ENCODE measurements at places on chromosomes 13 and 19.

DNA sequence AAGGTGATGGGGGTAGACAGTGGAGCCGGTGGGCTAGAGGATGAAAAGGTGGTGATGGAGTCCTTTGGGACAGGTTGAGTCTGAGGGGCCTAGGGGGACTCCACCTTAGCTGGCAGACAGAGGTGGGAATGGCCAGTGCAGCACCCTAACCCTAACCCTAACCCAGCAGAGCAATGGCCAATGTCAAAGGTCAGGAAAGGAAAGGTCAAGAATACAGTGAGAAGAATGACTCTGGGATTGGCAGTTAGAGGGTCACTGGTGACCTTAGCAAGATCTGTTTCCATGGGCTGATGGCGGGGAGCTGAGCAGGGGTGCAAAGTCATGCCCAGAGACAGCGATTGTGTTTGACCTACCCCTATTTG is 16.6 kb downstream of the GNA15 start:
- DNase-seq: no peak

DNA sequence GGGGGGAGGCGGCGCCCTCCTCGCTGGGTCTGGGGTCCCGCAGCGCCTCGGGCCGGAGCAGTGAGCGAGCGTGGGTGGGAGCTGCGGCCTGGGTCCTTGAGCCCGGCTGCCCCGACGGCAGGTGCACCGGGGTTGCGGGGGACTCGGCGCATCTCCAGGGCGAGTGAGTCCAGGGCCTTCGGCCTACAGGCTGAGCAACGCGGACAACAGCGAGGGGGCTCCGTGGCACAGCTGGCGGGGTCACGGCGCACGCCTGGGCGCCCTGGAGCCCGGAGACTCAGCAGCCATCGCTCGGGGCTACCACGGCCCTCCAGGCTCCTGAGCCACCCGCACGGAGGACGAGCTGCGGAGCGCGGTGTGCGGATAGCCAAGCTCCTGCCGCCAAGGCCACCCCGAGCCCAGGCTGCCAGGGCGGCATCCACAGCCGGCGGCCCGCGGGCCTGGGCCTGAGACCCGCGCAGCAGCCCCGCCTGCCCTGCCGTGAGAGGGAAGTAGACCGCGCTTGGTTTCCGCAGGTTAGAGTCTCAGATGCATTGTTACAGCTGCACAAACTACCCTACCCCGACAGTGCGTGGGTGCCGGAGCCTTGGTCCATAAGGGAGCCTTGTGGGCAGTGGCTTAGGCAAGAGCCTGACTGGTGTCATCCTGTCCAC is 253.9 kb upstream of the SGCG start:
- DNase-seq: no peak

- DNase-seq: no peak
These were observed 1419.4 kb upstream of the SPRY2 start for GRCh38 chr13:81760316-81760715.

- DNase-seq: peak; percentile 51
These were observed 2.3 kb upstream of the EML2 start for GRCh38 chr19:45641274-45642105.

- DNase-seq: no peak
These were observed 24.1 kb upstream of the WDR18 start for GRCh38 chr19:960020-960419.

DNA sequence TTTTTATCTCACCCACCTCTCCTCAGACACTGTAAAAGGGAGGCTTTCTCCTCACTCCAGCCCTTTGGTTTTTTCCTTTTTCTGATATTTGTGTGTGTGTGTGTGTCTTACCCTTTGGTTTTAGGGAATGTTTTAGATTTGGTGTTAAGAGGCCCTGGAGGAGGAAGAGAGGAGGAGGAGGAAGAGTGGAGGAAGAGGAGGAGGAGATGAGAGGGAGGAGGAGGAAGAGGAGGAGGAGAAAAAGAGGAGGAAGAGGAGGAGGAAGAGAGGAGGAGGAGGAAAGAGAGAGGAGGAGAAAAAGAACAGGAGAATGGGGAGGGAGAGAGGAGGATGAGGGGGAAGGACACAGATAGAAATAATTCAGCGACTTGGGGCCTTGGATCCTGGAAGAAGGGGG is 10.5 kb downstream of the KLHL26 start:
- no peak for DNase-seq

DNA sequence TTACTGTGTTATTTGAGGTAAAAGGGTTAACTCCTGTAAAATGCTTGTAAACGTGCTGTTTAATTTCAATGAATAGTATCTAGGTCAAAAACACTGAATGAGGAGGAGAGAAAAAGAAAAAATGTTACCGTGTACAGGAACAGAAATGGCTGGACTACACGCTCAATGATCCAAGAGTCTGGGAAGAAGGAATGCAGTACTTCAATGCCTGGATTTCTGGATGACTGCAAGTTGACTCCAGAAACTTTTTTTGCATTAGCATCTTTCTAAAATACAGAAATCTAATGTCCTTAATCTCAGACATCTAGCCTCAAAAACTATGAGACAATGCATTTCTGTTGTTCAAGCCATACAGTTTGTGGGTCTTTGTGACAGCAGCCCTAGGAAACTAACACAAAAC is 17.4 kb upstream of the IPO5 start:
- DNase-seq: no peak

- DNase-seq: no peak
These were observed 22.5 kb downstream of the MAP2K2 start for GRCh38 chr19:4101496-4101770.

DNA sequence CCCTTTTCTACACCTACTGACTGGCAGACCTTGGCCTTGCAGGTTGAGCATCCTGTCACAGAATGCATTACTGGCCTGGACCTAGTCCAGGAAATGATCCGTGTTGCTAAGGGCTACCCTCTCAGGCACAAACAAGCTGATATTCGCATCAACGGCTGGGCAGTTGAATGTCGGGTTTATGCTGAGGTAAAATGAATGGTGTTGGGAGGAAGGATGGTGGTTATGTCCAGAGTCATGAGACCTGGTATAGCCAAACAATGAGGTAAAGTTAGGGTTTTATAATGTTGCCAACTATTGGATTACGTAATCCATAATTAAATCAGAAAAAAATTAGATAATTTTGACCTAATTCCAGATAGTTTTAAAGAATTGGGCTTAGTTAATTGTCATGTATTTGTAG is 212.5 kb downstream of the PCCA start:
- DNase-seq: no peak

All from stimulated activated CD4-positive, alpha-beta T cell treated with anti-CD3 and anti-CD28 coated beads, Interleukin-4, amount 100 ng/mL, for 4 hours (primary cell).